ENCODE measurements at places on chromosomes 5 and 9.
A peak's percentile ranks its signal among the peaks of the same experiment; 100 is the strongest.

DNA sequence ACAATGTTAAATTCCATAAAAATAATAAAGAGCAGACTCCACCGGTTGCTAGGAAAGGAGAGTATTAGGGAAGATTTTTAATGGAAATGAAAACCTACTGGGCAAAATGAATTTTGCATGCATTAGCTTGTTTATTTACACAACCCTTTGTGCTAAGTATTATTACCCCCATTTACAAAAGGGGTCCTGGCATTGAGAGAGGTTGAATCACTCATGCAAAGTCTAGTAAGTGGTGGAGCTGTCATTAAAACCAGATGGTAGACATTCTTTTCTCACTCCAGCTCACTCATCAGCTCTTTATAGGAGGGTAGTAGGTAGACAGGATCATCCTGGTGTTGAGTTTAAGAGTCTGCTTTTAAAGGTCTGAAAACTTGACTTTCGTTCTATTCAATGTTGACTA, 395.1 kb downstream of the PLK2 start:
- DNase-seq: no peak

DNA sequence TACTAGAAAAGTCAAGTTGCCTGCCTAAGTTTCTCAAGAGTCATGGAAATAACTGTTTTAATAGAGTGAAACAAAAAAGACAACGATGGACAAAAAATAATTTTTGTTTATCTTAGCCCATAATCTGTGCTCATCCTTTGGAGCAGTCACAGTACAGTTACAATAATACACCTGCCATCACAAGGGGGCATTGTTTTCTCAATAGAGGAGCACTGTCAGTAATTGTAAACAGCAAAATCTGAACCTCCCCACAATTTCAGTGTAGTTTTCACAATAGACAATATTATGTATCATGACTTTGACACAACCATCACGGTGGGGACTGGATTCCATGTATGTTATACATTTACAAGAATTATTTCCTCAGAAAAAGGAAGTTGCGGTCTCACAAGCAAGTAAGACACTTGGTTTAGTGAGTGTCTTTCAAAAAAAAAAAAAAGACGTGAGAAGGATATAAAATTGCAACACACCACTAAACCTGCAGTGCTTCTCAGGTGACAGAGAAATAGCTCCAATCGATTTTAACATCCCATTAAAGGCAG, 586.3 kb downstream of the PTPRD start:
- DNase-seq: no peak

DNA sequence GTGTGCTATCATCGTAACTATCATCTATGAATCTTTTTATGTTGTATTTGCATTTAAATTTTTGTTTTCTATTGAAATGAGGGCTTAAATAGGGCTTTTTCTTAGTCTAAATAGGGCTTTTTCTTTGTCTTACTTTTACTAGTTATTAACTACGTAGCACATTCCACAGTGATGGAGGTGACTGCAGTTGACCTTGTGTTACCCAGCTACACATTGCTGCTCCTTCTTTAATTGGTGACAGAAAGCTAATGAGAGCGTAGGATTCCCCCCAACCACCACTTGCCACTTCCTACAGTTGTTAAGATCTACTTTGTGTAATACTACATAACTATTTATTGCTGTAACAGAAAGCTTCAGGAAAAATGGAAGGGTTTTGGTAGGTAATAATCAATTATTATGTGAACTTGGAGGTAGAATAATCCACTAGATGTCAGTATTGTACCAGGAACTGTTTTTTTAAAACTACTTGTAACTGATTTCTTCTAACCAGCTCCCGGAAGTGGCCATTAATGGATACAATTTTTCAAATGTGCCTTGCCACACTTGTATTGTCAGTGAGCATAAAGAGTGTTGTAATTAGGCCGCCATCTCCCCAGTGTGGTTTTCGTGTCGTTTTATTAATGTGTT, 18.0 kb downstream of the MTRR start:
- peak; percentile 66 for DNase-seq

DNA sequence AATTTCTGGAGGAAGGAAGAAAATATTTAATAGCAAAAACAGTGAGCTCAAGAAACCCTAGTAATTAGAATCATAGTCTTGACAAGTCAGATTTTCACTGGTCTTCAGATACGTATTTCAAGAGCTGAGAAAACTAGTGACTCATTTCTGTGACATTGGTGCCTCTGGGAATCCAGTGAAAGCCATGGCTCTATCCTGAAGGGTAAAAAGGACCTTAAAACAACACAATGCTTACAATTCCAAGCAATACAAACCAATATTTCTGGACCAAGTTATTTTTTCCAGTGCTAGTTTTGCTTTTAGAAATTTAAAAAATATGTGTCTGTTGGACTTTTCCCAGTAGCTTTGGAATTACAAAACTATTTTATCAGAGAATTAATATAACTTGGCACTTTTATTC, 140.3 kb downstream of the LPAR1 start:
- no peak for DNase-seq

DNA sequence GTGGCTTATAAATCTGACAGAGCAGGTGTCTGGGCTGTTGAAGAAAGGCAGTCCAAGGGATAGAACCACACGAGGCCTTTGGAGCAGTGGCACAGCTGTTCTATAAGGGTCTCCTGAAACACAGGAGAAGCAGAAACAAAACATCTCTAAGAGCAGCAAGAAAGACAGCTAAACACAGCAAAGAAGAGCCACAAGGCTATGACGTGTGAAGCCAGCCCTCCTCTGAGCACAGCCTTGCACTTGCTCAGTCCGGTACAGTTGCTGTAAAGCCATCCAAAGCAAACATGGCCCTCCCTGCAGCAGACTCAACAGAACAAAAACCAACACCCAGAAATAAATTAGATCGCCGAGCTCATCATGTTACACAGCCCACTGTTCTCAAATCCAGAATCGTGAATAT, 2.6 kb upstream of the GZMK start:
- no peak for DNase-seq

DNA sequence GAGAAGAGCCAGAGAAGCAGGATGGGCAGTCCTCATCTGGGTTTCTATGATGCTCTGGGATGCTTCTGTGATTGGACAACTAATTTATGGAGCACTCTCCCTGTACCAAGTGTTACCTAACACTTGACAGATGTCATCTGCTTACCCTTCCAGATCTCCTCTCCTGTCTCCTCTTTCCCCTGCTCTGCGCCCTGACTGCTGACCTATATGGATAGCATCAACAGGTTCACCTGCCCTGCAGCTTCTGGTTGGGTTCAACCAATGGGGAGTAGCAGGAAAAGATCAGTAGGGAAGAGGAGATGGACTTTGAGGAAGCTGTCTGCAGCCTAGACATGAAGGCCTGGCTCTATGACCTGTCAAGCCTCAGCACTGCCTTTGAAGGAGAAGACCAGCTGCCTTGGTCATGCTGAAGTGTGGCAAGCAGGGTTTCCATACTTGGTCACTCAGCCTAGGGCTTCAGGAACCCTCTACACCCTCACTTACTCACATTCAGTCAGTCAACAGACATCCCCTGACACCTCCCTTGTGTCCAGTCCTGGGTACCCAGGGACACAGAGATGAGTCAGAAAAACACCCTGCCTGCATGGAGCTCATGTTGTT, 11.3 kb upstream of the P4HA2 start:
- no peak for DNase-seq

DNA sequence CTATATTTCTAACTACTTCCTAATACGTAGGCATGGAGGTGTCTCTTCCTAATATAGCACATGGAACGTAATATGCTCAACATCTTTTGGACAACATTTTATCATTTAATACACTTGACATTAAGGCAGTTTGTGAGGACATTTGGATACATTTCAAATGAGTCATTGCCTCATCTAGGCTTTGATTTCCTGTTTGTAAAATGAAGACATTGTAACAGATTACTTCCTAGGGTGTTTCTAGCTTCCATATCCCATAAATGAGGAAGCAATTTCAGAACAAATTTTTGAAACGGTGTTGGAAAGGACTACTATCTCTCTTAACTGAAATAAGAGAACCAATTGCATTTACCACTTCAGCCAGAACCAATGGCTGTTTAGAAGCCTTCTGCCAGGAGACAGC, 38.7 kb downstream of the SLC28A3 start:
- DNase-seq: peak; percentile 73

DNA sequence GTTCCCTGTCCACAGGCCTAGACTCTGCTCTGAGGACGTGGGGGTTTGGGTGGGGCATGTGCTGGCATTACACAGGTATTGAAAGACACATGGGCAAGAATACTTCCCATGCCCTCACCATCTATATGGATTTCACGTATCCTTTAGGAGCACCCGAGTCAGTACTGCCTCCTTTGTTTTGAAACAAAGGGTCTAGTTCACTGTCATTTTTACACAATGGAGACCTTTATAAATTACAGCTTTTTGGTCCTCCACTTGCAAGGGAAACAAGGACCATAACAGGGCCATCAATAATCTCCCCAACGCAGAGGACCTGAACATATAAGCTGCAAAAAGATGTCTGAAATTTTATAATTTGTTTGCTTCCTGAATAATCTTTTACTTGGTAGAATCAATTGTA, 24.9 kb upstream of the CRHBP start:
- no peak for DNase-seq

GRCh38 chr5:10328323-10328722, 20.6 kb upstream of the CMBL start:
- DNase-seq: no peak

DNA sequence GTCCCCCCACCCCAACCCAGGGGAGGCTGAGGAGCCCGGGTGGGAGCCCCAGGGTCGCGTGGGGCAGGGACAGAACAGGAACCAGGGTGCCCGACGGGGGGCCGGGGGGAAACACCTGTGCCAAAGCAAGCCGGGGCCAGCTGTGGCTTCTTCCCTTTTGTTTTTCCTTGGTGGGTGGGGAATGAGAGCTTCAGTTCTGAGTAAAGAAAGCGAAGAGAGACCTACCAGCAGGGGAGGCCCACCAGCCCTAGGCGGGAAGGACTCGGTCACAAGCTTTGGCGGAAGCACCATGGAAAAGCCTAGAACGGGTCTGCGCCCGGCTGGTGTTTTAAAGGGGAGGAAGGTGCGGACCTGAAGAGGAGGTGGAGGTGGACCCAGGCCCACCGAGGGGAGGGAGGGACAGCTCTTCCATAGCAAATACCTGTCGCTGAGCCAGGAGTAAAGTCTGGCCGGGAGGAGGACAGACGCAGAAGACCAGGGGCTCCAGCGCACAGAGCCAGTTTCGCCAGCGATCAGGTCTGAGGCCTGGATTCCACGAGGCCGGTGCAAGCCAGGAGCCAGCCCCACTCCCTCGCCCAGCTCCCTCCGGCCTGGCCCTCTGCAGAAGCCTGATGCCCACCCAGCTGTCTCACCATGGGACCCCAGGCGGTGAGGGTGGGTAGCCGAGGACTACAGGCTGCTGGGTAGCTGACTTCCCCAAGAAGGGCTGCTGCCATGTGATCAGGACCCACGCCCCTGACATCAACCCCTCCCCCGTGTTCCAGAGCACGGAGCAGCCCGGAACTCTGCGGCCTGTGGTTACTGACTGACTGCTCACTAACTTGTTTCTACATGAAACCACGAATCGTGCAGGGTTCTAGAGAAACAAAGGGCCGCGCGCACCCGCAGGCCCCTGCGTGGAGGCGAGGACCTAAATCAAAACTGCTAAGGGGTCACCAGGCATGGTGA, 849 bp upstream of the MGAT1 start:
- peak; percentile 83 for DNase-seq

GRCh38 chr5:35979715-35980114, 11.5 kb downstream of the UGT3A1 start:
- DNase-seq: no peak

Data from amniotic epithelial cell (primary cell).